ENCODE measurements at places on chromosomes 4 and X.

- no peak for DNase-seq
These were observed 368.8 kb downstream of the MAGEE1 start for GRCh38 chrX:76796311-76796710.

DNA sequence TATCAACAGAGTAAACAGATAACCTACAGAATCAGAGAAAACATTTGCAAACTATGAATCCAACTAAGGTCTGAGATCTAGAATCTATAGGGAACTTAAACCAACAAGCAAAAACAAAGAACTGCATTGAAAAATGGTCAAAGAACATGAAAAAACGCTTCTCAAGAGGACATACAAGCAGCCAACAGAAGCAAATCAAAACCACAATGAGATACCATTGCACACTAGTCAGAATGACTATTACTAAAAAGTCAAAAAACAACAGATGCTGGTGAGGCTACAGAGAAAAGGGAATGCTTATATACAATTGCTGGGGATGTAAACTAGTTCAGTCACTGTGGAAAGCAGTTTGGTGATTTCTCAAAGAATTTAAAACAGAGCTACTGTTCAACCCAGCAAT lies 255.7 kb downstream of the TMEM47 start:
- no peak for DNase-seq

DNA sequence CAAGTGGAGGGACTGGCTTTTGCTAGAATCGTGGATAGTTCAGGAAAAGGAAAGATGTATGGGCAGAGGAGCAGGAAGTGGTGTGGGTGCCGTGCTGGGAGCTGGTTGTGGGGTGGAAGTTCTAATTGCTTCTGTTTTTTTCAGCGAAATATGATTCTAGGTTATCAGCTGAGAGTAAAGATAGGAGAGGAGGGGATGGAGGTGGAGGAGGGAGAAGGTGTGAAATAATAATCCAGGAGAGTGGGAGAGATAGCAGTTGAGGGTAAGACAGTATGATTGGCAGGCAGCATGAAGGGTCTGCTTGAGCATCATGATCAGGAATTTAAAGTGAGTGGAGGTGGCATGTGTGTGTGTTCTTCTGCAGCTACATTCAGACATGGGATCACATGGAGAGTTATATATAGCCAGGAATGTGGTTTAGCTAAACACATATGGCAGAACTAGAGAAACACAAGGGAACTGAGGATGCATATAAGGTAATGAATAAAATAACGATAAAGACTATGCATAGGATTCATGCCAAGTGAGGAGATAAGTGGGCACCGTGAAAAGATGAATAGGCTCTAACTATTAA lies 133.7 kb downstream of the ANK2 start:
- no peak for DNase-seq

DNA sequence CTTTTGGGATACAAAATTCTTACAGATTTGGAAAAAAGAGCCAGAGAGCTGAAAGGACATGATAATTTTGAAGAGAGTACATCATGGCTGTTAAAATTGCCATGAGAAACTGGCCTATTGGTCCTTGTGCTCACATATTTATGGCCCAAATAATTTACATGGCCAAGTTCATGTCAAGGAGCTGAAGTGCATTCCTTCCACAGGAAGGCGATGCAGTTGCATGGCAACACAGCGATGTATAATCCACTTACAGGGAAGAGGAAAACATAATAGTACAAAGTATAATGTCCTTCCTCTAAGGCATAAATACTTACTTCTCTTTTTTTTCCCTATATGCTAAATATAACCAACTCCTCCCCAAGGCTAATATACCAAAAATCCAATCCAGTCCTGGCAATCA lies 914.5 kb upstream of the AGA start:
- no peak for DNase-seq

DNA sequence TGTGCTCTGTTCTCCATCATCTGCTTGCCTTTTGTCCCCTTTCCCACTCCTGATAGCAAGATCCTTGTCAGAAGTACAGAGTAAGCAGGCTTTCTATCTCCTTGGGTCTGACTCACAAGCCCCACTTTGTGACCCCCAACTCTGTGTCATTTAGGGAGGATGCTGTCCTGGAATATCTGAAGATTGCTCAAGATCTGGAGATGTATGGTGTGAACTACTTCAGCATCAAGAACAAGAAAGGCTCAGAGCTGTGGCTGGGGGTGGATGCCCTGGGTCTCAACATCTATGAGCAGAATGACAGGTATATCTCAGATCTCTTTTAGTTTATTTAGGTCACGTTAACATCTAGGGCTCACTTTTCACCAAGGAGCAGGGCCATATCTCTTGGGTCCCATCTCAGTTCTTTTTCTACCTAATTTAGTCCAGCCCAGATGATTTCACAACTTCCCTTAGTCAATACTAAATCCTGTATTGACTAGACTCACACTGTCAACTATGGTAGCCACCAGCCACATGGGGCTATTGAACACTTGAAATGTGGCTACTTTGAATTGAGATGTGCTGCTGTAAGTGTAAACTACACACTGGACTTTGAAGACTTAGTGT lies 64.3 kb downstream of the MSN start:
- DNase-seq, result no peak

DNA sequence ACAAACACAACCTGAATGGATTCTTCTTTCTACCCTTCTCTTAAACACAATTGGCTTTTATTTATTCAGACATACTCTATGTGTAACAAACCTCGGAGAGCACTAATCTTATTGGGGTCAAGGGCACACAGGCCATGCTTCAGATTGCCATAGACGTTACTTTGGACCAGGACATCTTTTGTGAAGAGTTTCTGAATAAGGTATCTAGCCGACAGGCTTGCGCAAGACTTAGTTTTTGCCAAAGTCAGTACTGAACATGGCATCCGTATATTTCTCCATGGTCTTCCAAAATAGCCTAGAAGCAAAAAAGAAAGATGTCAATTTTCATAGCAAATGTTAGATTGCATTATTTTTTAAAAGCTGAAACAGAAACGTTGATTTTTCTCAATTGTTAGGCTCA lies 49.8 kb downstream of the BEND2 start:
- no peak for DNase-seq

- no peak for DNase-seq
These were observed 44.0 kb upstream of the ZCCHC13 start for GRCh38 chrX:74259885-74260491.

- DNase-seq, result no peak
These were observed 486.3 kb upstream of the PABPC4L start for GRCh38 chr4:134687646-134688628.

DNA sequence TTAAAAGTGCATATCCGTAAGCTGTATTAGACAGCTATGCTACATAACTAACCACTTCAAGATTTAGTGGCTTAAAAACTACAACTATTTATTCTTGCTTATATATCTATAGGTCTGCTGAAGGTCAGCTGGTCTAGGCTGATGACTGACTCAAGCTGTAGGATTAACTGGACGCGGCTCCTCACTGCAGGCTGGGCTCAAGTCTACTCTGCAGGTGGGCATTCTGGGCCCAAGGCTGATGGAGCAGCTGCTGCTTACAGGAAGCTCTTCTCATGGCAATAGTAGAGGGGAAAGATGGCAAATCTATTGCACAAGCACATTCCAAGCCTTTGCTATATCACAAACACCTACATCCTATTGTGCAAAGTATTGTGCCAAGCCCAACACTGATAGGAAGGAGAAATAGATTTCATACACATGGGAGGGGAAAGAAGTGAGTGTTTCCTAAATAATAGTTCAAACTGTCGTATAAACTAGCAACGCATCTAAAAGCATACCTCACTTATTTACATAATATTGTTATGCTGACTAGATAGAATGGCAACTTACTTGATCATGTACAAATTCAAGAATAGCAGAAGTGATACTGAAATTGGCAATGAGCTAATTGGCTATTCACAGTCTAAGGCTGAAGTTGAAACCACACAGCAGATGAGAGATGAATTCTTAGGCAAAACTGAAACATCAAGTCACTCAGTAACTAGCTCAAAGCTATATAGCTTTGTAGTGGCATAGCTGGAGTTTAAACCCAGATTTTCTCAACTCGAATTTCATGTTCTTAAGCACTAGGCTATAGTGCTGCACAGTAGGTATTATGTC lies 263.8 kb downstream of the NKX6-1 start:
- DNase-seq, result no peak

DNA sequence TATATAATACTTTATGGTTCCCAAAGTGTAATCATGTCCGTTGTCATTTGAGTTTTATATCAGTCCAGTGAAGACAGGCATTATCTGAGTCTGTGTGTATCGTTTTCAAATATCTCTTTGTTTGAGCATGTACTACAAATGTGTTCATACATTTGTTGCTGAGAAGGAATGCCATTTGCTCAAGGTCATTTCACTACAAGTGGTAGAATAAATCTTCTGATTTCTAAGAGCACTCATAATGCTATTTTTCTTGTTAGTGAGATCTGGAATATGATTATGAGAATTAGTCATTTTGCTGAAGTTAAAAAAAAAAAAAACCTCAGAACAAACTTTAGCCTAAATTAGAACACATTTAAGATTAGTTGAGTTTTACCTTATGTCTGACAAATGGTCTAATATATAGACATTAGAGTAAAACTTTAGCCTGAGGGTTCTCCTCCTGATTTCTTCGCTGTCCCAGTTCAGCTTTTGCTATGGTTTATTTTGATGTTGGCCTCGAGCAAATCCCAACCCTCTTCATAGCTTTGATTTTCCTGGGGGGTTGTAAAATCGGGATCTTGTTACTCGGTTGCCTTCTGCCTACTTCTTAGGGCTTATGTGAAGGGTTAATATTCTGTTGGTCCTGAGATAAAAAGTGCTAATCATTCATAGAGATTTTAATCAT lies 87.1 kb downstream of the TMEM131L start:
- DNase-seq, result no peak

GRCh38 chrX:4935401-4935800 lies 1222.0 kb upstream of the PRKX start:
- DNase-seq, result no peak

DNA sequence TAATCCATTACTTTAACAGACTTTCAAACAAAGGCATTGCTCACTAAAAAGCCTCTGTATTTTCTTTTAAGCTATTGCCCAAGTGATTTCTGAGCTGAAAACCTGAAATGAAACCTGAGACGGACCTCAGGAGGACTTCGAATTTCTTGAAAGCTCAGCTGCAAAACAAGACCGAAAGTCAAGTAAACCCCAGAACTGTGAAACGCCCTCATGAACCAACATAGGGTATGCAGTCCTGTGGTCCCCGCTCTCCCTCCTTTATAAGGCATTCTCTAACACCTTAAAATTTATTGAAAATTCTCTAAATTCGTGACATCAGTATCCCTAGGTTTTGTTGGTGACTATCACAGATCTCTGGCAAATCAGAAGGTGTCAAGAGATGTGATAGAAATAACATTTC lies 91.8 kb downstream of the SHISA3 start:
- no peak for DNase-seq

GRCh38 chr4:30904588-30904987 lies 184.4 kb downstream of the PCDH7 start:
- DNase-seq, result no peak
